ENCODE measurements at places on chromosomes 16 and 17.

DNA sequence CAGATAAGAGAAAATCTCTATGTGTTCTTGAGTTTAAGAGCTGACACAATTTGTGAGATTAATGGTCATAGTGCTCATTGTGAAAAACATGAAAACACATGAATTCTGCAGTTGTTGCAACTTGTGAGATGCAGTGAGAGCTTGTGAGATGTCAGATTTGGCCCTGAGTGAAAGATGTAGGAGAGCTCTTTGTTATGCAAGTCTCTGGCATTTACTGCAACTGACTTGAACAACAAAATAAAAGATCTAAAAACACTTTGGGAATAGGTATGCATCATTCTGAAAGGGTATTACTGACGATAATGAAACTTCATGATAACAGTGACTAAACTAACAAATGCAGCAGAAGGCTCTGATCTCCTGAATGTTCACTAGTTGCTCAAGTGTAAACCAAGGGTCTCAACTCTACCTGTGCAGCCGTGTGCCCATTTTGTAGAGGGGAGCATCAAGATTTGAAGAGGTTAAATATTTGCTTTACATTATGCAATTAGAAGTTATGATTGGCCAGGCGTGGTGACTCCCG lies 50.8 kb upstream of the SMIM36 start:
- no peak overlapping the region for H3K4me3 ChIP-seq
- no peak overlapping the region for H3K27ac ChIP-seq
- no peaks in the 10 kb centered on the region for H3K36me3 ChIP-seq
- H3K27me3 ChIP-seq: no peaks in the 10 kb centered on the region

DNA sequence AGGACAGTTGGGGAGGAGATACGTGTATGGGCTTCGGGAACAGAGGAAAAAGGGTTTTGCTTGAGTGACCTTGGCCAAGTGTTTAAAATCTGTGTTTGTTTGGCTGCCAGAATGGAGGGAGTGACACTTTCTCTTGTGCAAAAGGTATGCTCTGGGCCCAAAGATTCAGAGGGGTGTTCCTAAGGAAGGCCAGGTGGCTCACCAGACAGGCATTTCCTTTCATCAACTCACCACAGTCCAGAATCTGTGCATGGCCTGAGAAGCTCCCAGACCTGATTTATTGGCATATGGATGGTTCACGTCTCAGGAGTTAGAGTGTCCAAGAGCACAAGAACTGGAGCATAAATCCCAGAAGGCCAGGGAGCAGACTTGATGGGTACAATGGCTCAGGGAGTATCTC lies 53.4 kb upstream of the NLK start:
- no peaks in the 10 kb centered on the region for H3K36me3 ChIP-seq
- no peak overlapping the region for H3K27ac ChIP-seq
- DNase-seq: no peak
- no peak overlapping the region for H3K4me3 ChIP-seq
- peaks cover 12% of the 10 kb centered on the region for H3K27me3 ChIP-seq
- H3K4me1 ChIP-seq: no peaks in the 10 kb centered on the region

- DNase-seq: no peak
- no peaks in the 10 kb centered on the region for H3K36me3 ChIP-seq
- H3K27me3 ChIP-seq: no peaks in the 10 kb centered on the region
- no peak overlapping the region for H3K4me3 ChIP-seq
- H3K4me1 ChIP-seq: peaks cover 21% of the 10 kb centered on the region
These were observed 6.4 kb downstream of the SIAH1 start for GRCh38 chr16:48378836-48379235.

DNA sequence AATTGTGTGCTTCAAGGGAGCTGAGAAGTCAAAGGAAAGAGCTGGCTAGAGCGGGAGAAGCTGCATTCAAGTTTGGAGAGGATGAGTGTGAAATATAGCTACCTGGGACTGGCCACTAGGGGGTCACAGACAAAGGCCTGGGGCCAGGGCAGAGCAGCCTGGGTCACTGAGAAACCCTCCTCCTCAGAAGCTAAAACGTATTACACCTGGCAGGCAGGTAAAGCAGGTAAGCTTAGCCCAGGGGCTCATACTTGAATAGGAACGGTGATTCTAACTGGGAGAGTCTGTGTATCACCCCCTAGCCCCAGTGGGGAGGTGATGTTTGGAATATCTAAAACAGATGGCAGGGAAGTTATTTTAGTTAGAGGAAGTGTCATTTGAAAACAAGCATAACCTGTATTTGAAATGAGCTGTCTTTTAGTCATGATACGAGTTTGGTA lies 6.8 kb downstream of the KRT37 start:
- no peaks in the 10 kb centered on the region for H3K36me3 ChIP-seq
- peak overlapping the region; percentile 45 for H3K27ac ChIP-seq
- H3K4me3 ChIP-seq: no peak overlapping the region
- no peaks in the 10 kb centered on the region for H3K27me3 ChIP-seq
- peaks cover 17% of the 10 kb centered on the region for H3K4me1 ChIP-seq
- no peak for DNase-seq

- H3K36me3 ChIP-seq: no peaks in the 10 kb centered on the region
- no peaks in the 10 kb centered on the region for H3K27me3 ChIP-seq
- H3K4me3 ChIP-seq: no peak overlapping the region
- no peaks in the 10 kb centered on the region for H3K4me1 ChIP-seq
These were observed 352.3 kb upstream of the CDH5 start for GRCh38 chr16:66014221-66014620.

- no peak overlapping the region for H3K27ac ChIP-seq
- no peak for DNase-seq
- H3K27me3 ChIP-seq: no peaks in the 10 kb centered on the region
- H3K4me3 ChIP-seq: no peak overlapping the region
- no peaks in the 10 kb centered on the region for H3K36me3 ChIP-seq
These were observed 28.9 kb downstream of the STH start for GRCh38 chr17:46027976-46028325.

- no peaks in the 10 kb centered on the region for H3K27me3 ChIP-seq
- peak overlapping the region; percentile 83 for H3K27ac ChIP-seq
- H3K4me1 ChIP-seq: no peaks in the 10 kb centered on the region
- H3K4me3 ChIP-seq: peak overlapping the region; percentile 45
These were observed 40.4 kb downstream of the ZNF778 start for GRCh38 chr16:89257757-89258465.

DNA sequence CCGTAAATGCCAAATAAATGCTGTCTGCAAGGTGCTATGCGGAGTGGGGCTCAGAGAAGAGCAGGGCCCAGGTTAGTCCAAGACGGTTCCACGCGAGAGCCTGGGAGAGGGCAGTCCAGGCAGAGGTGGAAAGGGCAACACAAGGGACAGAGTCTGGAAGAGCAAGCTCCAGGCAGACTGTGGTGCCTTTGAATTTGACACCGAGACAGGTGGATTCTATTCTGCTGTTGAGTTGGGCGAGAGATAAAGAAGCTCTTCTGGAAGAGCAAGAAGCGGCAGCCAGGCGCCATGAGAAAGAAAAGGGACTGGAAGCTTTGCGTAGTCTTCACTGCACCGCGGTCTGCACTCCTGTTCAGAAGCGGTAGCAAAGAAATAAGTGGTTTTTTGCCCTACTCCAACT lies 55.6 kb downstream of the CYTH1 start:
- no peak for DNase-seq
- H3K4me3 ChIP-seq: no peak overlapping the region
- no peaks in the 10 kb centered on the region for H3K27me3 ChIP-seq
- peaks cover 37% of the 10 kb centered on the region for H3K4me1 ChIP-seq
- no peak overlapping the region for H3K27ac ChIP-seq
- H3K36me3 ChIP-seq: no peaks in the 10 kb centered on the region

- H3K27ac ChIP-seq: no peak overlapping the region
- no peaks in the 10 kb centered on the region for H3K27me3 ChIP-seq
- H3K36me3 ChIP-seq: no peaks in the 10 kb centered on the region
- H3K4me3 ChIP-seq: no peak overlapping the region
- peaks cover 10% of the 10 kb centered on the region for H3K4me1 ChIP-seq
These were observed 4.7 kb upstream of the MMP15 start for GRCh38 chr16:58020628-58021521.

- no peaks in the 10 kb centered on the region for H3K27me3 ChIP-seq
- peaks cover 24% of the 10 kb centered on the region for H3K36me3 ChIP-seq
- H3K4me1 ChIP-seq: 0 out of 2 replicates have a peak, but pooled peaks cover 4% of the 10 kb centered on the region
- no peak overlapping the region for H3K4me3 ChIP-seq
These were observed 11.0 kb downstream of the PHB1 start for GRCh38 chr17:49403514-49404289.

DNA sequence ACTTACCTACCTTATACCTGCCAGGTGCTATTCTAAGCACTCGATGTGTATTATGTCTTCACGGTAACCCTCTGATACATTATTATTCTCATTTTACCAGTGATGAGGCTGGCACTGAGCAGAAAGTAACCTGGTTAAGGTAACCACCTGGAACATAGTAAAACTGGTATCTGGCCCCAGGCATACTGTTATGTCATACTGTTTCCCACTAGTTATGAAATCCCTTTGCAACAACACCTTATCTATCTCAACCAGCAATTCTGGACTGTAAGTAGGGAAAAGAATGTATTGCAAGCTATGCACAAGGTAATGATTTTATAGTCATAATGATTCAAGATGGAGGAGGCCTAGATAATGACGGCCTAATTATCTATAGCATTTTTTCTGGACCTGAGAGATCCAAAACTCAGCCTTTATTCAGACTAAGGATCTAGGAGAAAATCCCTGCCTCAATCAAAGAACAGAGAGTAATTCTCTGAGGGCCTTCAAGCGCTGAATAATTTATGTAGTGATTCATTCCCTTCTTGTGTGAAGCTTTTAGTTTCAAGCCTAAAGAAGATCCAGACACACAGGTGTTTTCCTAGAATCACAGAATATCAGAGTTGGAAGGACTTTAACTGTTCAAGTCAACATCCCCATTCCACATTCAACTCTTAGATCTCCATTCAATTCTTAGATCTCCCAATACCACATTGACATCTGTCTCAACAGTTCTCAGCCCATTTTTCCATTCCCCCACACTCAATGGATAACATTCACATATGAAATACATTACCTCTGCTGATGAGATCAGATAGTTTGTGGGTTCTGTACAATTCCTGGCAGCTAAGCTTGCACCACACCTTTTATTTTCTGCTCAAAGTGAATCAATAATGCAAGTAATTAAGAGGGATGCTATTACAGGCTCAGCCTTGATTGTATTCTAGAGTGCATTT lies 14.9 kb upstream of the MMD start:
- no peak overlapping the region for H3K27ac ChIP-seq
- H3K27me3 ChIP-seq: no peaks in the 10 kb centered on the region
- no peak for DNase-seq
- H3K36me3 ChIP-seq: no peaks in the 10 kb centered on the region

- H3K27ac ChIP-seq: no peak overlapping the region
- H3K27me3 ChIP-seq: no peaks in the 10 kb centered on the region
- no peak overlapping the region for H3K4me3 ChIP-seq
- no peaks in the 10 kb centered on the region for H3K36me3 ChIP-seq
- no peak for DNase-seq
These were observed 125.4 kb downstream of the MRTFB start for GRCh38 chr16:14196539-14196938.

GRCh38 chr17:15931394-15931793 lies 13.5 kb upstream of the ADORA2B start:
- H3K36me3 ChIP-seq: no peaks in the 10 kb centered on the region
- H3K4me1 ChIP-seq: 0 out of 2 replicates have a peak, but pooled peaks cover 2% of the 10 kb centered on the region
- H3K27me3 ChIP-seq: no peaks in the 10 kb centered on the region
- no peak for DNase-seq
- H3K27ac ChIP-seq: no peak overlapping the region

- no peak overlapping the region for H3K27ac ChIP-seq
- H3K4me1 ChIP-seq: no peaks in the 10 kb centered on the region
- DNase-seq: no peak
- no peaks in the 10 kb centered on the region for H3K27me3 ChIP-seq
These were observed 15.1 kb upstream of the RNPS1 start for GRCh38 chr16:2282866-2283555.

GRCh38 chr17:79269620-79270019 lies 195.0 kb downstream of the ENGASE start:
- peaks cover 15% of the 10 kb centered on the region for H3K27me3 ChIP-seq
- no peaks in the 10 kb centered on the region for H3K36me3 ChIP-seq
- H3K27ac ChIP-seq: no peak overlapping the region
- H3K4me1 ChIP-seq: peaks cover 7% of the 10 kb centered on the region
- no peak for DNase-seq

Data from Panc1 (cell line).